ENCODE measurements at places on chromosomes 16 and 17.

DNA sequence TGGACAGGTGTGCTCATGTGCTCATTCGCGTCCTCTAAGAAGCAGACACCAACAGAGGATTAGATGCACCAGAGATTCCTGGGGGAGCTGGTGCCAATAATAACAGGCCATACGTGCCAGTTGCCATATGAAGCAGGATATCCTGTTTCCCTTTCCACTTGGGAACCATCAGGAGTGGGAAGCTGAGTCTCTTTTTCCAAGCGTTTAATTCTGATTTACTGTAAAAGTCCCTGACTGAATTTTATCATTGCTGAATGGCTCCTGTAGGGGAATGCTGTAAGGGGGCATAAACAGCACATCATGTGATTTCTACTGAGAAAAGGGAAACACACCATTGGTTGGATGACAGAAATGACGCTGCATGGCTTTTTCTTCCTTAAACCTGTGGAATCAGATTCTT lies 113.3 kb downstream of the IRF8 start:
- no peak for DNase-seq

DNA sequence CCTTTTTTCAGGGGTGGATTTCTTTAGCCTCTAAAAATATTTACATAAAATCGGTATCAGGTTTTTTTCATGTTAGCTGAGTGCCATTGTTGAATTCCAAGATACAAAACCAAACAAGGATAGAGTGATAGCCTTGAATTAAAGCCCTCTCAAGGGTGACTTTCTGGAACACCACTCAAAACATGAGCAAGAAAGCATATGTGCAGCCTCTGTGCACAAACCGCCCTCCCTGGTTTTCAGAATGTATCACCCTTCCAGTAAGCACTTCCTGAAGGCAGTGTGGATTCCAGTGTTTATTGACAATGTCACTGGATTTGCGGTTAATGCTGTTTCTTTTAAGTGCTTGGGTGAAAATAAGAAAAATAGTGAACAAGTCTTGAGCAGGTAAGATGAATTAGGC lies 597.7 kb downstream of the TMEM114 start:
- no peak for DNase-seq

DNA sequence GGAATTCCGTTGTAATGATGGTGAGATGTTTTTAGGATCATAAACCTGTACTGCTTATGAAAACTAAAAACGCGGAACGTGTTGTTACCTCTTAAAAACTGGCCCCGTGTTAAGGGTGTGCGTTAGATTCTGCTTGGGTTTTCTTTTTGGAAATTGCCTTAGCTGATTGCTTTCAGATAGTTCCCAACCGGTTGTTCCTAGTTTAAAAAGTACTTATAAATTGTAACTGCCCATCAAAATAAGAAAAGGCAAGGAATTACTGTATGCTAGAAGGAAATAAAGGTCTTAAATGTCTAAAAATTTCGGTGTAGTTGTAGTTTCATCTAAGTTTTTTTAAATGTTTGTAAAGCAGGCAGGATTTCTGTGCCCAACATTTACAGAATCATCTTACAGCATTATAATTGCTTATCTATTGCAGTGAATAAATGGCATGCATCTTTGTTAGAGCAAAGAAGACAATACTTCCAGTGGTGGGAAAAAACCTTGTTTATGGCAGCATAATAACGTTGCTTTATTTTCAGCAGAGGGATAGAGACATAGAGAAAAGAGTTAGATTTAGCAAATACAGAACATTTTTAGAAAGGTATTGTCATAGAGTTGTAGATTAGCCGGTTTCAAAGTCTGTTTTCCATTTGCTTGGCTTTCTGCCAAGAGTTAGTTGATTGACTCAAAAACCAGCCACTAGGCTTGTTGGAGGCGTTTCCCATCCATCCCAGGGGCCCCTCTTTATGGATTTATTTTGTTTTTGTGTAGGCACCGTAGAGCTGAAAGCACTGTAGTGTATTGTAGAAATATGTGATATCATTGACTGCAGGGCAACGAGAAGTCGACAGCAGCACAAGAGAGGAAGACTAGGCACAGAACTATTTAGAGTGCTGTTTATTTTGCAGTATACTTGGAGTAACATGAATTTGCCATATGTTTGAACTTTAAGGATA lies 1.7 kb downstream of the PPM1D start:
- peak; percentile 83 for DNase-seq

- DNase-seq: no peak
Observed at GRCh38 chr17:45380991-45381390, 51.7 kb downstream of the ARHGAP27 start.

GRCh38 chr16:63563819-63564505 lies 1527.7 kb upstream of the CDH8 start:
- DNase-seq: no peak

DNA sequence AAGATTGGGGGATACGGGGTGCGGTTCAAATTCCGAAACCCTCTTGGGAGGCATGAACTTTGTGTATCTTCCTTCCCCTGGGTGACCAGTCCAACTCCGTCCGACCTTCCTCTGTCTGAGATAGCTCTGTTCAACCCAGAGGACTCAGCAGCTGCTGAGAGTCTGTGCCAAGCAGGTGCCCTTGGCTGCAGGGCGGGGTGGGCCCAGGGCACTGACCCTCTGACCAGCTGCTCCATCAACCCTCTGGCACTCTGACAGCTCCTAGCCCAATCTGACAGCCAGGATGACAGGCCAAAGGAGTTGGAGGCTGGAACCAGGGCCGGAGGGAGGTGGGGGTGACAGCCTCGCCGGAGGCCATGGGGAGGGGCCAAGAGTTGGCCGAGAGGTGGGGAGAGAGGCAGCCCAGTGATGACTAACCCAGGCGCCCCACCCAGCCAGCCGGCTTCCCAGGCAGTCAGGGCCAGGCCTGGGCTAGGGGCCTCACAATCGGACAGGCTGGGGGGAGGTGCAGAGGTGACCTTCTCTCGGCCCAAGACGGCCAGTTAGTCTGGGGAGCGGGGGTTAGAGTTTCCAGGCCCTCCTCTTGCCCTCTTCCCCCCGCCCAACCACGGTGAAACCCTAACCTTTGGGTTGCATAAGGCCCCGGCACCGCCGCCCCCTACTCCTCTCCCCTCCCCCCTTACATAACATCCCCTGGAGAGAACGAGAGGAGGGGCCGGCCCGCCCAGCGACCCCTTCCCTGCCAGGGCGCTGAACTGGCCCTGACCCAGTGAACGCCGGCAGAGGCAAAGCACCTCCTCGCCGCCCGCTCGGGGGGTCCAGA lies 5.0 kb upstream of the TLCD2 start:
- peak; percentile 89 for DNase-seq

DNA sequence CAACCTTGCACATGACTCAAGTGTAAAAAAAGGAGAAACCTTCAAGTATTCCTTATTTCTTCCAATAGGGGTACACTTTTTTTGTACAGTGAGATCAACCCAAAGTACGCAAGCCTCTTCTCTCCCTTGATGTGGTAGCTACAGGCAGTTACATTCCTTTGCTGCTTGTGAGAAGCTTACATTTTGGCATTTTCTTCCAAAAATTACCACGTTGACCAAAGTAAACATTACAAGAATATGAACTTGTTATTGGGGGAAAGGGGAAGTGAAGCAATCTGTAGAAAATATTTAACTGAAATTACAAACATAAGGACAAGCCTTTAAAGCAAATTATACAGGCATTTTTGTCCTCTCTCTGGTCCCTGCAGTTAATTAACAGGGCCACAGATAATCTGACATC lies 97.0 kb upstream of the TOB1 start:
- no peak for DNase-seq

Measured in right forelimb (tissue), 1 donor.